ENCODE measurements at places on chromosomes 3 and 15. TPM values are rescaled to one million over a fixed set of nuclear protein-coding genes. Genes with fewer than 3 reads are reported as not detected.
A peak's percentile ranks its signal among the peaks of the same experiment; 100 is the strongest.

- no peaks in the 10 kb centered on the region for H3K27me3 ChIP-seq
- H3K36me3 ChIP-seq, result no peaks in the 10 kb centered on the region
- DNase-seq, result peak; percentile 23
- no peak overlapping the region for H3K27ac ChIP-seq
These were observed 1054.2 kb downstream of the NAALADL2 start for GRCh38 chr3:175913286-175913685.

- H3K27me3 ChIP-seq, result no peaks in the 10 kb centered on the region
- H3K27ac ChIP-seq, result no peak overlapping the region
- peaks cover 7% of the 10 kb centered on the region for H3K4me1 ChIP-seq
- peaks cover 4% of the 10 kb centered on the region for H3K36me3 ChIP-seq
- no peak overlapping the region for H3K4me3 ChIP-seq
These were observed 135.3 kb downstream of the FEZF2 start for GRCh38 chr3:62238003-62238402.

The TRANK1 gene
- 5.0 TPM for total RNA-seq

The DUOXA2 gene
- not detected for total RNA-seq

The ADGRG7 gene
- not detected for total RNA-seq

DNA sequence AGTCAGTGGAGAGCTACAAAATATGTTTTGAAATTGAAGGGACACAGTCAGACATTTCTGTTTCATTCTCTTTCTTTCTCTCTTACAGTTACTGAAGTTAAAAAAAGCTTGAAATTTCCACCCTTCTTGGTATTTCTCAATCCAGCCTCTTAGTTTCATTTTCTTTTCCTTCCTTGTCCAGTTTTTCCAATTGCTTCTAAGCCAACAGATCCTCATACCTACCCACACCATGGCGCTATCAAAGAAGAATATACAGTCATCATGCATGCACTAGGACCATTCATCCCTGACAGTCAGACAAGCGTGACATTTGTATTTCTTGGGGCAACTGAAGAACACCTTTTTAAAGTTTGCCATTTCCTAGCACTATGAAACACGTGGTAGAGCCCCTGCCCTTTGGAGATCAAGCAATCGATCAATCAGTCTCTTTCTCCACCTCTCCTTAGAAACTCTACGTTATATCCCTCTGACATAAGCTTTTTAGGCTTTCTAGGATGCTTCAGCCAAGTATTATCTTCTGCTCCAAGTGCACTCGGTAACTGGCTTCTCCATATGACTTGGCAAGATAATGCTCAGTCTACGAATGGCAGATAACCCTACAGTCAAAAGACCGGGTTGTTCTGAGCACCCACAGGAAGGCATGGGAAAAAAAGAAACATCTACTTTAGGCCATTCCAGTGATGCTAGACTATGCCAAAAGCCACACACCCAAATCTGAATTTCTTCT is 65.4 kb downstream of the FBN1 start:
- peaks cover 12% of the 10 kb centered on the region for H3K4me1 ChIP-seq
- peak; percentile 27 for DNase-seq
- no peaks in the 10 kb centered on the region for H3K27me3 ChIP-seq
- H3K27ac ChIP-seq, result peak overlapping the region; percentile 56

The PRICKLE2 gene
- total RNA-seq, result 14.6 TPM

Data from muscle of leg (tissue), 16 donors.